ENCODE measurements at places on chromosomes 4 and X.

- peak; percentile 76 for DNase-seq
These were observed 27.9 kb upstream of the TMSB4X start for GRCh38 chrX:12946838-12947544.

GRCh38 chr4:109162759-109163158 is 139.7 kb downstream of the COL25A1 start:
- DNase-seq = no peak

GRCh38 chr4:98908703-98909262 is 20.1 kb downstream of the EIF4E start:
- no peak for DNase-seq

DNA sequence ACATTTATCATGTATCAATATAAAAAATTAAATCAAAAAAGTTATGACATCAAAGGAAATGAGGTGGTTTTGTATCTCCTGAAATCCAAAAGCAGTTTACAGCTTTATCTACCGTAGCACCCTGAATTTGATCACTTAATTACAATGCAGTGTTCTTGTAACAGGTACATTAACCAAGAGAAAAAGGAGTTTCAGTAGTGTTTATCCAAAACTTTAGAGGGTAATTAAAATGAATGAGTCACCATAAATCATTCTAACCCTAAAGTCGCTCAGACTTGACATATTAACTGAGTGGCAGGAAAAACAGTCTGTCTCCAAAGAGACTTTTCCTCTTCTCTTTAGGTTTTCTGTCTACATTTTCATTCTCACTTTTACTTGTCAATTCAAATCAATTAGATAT is 907.6 kb upstream of the EPHA5 start:
- DNase-seq = no peak

DNA sequence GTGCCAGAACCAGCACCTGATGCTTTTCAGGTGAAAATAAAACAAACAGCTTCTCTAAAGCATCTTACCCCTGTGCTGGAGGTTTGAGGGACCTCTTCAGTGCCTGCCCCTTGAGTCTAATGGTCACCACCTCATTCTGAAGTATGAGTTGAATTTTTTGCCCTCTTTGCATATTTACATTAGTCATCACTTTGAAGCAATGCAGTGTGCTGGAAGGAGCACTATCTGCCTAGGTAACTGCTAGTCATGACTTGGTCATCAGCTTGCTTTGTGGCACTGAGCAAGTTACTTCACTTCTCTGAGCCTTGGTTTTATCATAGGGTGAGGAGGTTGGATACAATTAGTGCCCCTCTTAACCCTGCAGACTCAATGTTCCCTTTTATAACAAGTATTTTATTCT is 44.9 kb downstream of the SPATA18 start:
- no peak for DNase-seq

DNA sequence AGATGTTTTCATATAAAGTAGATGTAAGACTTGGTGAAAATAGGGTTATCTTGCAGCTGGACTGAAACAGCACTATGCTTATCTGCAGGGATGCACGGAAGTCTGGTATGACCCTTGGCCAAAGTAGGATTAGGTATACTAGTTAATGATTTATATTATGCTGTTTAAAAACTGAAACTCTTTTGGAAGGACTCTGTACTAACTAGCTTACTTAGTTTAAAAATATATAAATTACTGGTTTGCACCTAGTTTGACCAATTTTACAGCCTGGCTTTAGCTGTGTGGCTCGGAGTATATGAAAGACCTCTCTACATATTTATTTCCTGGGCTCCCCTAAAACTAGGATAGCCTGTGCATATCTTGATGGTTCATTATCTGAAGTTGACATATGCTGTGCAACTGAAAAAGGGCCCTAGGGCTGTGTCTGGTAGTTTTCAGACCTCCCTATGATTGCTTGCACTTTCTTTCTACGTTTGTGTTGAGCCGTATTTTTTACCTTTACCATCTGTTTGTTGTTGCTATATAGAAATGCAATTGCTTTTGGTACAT is 89.2 kb downstream of the TMEM144 start:
- DNase-seq = no peak

GRCh38 chrX:16160729-16161128 is 6.6 kb upstream of the MAGEB17 start:
- DNase-seq = no peak

DNA sequence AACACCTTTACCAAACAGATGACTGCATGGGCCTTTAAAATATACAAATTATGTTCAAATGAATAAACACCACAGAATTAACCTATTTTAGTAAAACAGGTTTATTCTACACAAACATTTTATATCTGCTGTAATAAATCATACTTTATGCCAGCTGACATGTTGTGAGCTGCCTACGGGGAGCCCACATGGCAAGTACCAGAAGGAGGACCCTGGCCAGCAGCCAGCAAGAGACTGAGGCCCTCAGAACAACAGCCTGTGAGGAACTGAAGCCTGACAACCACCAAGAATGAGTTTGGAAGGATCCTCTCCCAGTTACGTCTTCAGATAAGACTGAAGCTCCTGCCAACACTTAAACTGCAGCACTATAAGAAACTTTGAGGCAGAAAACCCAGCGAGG is 377.0 kb downstream of the PDGFC start:
- DNase-seq = no peak

DNA sequence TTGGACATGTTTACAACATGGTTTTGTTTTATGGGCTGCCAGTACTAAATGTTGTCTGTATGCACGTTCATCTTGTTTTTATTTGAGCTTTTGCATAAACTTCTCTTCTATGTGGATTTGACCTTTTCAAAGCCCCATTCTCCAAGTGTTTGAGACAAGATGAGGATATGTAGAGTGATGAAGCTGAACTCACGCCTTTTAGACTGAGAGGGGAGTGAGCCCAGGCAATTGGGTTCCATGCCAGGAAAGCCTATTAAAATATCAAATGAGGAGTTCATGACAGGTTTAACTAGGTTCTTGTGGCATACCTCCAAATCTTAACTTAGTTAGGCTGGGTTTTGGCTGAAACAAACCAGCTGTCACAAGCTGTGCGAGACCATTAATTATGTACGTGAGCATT is 170.4 kb upstream of the LDB2 start:
- no peak for DNase-seq

GRCh38 chrX:71546879-71547278 is 14.0 kb downstream of the OGT start:
- DNase-seq = no peak

GRCh38 chr4:151628001-151628608 is 132.7 kb downstream of the GATB start:
- DNase-seq = no peak

GRCh38 chr4:32631831-32632230 is 1911.7 kb downstream of the PCDH7 start:
- DNase-seq = no peak

- DNase-seq = no peak
These were observed 5.7 kb downstream of the PLP2 start for GRCh38 chrX:49177338-49177833.

GRCh38 chr4:153668647-153669046 is 15.4 kb upstream of the TLR2 start:
- DNase-seq = no peak
